ENCODE measurements at places on chromosomes 2 and 18. TPM values are rescaled to one million over a fixed set of nuclear protein-coding genes. Genes with fewer than 3 reads are reported as not detected.

Gene ABCG5
- 0.22 TPM for total RNA-seq

DNA sequence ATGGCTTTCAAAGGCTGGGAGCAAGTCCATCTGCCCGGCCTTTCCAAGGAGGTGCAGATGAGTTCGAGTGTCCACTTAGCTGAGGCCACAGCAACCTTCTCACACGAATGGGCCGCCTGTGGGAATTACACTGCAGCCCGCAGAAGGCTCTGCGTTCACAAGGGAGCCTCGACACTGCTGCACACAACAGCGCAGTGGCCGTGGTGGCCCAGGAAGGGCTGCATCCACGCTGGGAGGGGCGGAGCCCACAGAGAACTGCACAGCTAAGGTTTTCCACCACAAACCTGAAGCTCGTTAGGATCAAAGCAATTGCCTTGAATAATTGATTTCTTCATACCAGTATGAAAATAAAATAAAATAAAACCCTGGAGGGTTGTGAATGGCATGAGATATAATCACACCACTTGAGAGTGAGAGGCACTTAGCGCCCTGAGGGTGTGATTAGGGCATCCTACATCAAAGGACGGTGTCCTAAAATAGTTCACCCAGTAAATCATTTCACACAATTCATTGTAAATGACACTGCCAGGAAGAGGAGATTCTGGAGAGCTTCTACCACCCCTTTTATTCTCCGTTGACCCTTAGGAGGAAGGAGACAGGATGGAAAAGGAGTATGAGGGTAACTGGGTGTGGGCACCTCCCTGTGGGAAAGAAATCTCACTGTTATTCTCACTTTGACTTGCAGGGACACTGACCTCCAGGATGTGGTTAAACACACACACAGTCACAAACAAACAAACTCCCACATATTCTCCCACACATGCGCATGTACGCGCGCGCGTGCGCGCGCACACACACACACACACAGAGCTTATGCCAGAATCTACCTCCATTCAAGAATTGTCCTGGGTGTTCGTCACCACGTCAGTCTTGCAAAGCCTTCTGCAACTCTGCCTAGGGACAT lies 256.6 kb upstream of the ID2 start:
- DNase-seq, result no peak

Gene HOXD1
- 2.2 TPM for total RNA-seq

- DNase-seq, result no peak
Measured at GRCh38 chr18:40672590-40672989, 1282.4 kb upstream of the PIK3C3 start.

GRCh38 chr2:55511508-55512124 lies 7.9 kb upstream of the CFAP36 start:
- no peak for DNase-seq

Data from mucosa of descending colon (tissue), 3 donors.